ENCODE measurements at places on chromosomes 11 and 22.

DNA sequence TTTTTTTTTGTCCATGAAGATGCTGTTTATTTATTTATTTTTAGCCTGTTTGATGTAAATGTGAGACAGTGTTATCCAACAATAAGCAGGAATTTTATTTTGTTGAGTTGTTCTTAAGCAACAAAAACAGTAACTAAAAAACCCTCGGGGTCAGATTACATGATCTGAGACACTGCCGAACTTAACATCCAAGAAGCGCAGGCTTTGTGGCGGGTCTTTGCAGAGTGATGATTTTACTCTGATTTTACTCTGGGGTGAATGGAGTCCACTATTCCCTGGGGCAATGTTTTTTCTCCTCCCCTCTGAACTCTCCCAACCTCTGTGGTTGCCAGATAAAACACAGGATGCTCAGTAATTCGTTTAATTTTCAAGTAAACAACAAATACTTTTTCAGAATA is 450.1 kb upstream of the B3GAT1 start:
- no peak for DNase-seq

- no peak for DNase-seq
Observed at GRCh38 chr11:94731880-94732601, 36.1 kb upstream of the AMOTL1 start.

DNA sequence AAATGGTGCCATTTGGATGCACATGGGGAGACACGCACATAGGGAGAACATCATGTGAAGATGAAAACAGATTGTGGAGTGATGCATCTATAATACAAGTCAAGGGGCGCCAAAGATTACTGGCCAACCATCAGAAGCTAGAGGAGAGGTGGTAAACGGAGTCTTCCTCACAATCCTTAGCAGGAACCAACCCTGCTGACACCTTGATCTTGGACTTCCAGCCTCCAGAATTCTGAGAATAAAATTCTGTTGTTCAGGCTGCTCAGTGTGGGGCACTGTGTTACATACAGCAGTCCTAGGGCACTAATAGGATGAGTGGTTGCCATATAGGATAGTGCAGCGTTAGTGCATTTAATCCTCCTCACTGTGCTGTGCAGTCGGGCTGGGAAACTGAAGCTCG is 8.0 kb upstream of the SEC14L4 start:
- DNase-seq, result no peak

- no peak for DNase-seq
Observed at GRCh38 chr22:23534201-23534850, 45.8 kb downstream of the IGLL1 start.

DNA sequence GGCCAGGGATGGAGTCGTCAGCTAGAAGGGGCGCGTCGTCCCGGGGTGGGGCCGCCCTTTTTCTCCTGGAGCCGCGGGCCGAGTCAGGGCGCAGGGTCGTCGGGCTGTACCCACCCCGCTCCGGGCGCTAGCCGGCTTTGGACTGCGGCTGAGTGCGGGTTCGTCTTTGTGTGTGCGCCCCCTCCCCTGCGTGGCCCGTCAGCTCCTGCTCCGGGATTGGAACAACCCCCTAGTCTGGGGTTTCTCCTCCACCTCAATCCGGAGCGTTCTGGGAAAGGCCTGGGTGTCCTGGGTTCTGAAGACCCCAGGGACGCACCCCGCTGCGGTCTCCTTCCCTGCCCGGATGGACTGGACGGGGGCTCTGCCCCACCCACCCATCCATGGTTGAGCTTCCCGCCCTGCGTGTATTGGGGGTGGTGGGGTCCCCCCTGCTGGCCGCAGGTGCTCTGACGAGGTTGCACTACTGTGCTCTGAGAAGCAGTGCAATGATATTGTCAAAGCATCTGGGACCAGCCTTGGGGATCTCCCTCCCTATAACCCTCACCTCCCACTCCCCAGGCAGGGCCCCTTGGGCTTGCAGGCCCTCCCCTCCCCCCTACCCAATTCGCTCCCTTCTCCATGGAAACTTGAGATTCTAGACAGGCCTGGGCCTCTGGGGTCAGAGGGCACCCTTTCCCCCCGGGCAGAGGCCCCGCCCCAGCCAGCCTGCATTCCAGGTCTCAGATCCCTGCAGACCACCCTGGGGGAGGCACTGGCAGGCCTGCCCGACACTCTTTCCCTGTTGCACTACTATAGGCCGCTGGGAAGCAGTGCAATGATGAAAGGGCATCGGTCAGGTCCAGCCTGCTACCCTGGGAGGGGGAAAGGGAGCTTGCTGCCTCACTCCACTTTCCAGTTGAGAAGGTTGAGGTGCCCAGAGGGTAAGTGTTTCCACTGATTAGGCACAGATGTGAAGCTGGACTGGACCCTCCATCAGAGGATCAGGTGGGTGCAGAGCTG is 10.7 kb downstream of the SDF2L1 start:
- no peak for DNase-seq

DNA sequence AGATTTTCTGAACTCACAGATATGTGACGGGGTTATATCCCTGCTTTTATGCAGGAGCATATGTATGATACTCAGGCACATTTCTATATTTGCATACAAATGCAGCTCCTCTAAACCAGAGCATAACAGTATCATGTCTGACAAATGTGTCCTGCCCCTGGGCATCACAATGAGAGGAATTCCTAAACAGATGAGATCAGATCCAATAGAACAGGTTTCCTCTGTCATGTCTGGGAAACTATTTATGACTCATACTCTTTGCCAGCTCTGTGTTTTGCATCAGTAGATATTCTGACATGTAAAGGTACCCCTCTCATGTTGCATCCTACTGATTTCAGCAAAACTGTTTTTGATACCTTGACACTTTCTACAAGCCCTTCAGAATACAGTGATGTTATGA is 29.4 kb downstream of the SYT9 start:
- peak; percentile 17 for DNase-seq

GRCh38 chr11:14317659-14318325 is 41.2 kb downstream of the RRAS2 start:
- DNase-seq, result no peak

DNA sequence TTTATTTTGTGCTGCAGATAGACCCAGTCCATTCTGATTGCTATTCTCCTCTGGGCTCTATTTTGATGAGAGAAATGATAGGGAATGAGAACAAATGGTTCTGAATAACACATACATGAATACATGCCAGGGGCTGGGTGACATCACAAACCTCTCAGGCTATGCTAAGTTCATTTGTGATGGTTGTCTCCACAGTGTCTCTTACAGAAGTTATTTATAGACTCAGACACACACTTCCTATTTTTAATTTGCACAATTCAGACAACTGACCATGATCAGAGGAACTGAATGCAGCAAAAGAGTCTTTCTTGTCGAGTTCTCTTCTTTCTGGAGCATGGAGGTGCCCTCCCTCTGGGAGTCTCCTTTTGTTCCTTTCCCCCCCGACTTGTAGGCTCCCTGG is 991.7 kb downstream of the OPCML start:
- no peak for DNase-seq

DNA sequence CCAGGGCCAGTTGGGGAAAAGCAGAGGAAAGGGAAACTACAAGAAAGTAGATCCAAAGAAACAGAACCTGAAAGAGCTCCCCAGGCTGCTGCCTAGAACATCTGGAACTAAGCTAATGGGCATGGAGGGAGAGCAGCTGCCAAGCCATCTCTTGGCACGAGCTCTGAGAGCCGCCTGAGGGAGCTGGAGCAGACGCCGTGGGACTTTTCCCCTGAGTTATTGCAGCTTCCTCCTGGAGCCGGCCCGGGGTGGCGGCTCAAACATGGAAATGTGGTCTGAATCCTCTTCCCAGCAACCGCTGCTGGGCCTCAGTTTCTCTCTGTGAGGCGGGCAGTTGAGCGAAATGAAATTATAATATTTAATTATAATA is 41.8 kb downstream of the LIF start:
- no peak for DNase-seq

DNA sequence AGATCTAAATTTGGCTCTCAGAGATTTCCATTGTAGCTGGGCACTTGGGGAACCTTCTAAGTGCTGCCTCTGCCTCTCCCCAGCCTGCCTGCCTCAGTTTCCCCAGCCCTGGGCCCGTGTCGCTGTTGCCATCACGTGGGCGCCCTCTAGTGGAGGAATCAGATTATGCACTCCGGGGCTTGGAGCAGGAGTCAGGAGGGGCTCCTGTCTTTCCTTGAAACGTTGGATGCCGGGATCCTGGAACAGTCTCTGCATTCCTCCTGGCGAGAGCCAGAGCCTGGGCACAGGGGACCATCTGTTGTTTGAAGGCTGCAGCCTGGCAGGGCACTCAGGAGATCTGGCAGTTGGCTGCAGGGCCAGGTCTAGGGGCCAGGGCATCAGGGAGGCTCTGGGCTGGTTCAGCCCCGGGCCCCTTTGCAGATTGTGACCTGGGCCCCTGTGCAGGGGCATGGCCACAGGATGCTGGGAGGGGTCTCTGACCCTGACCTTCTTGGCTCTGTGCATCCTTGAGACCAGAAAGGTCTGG is 71.6 kb downstream of the LRP5 start:
- DNase-seq, result no peak

GRCh38 chr11:95512177-95512576 is 277.4 kb downstream of the FAM76B start:
- no peak for DNase-seq

GRCh38 chr22:49815641-49816091 is 12.0 kb downstream of the BRD1 start:
- DNase-seq, result no peak

GRCh38 chr22:46604306-46604690 is 15.9 kb upstream of the GRAMD4 start:
- DNase-seq, result no peak

- DNase-seq, result peak; percentile 54
Observed at GRCh38 chr11:84316866-84317555, 1030.8 kb upstream of the CCDC90B start.

- no peak for DNase-seq
Observed at GRCh38 chr22:48785792-48786678, 1041.6 kb downstream of the BRD1 start.

DNA sequence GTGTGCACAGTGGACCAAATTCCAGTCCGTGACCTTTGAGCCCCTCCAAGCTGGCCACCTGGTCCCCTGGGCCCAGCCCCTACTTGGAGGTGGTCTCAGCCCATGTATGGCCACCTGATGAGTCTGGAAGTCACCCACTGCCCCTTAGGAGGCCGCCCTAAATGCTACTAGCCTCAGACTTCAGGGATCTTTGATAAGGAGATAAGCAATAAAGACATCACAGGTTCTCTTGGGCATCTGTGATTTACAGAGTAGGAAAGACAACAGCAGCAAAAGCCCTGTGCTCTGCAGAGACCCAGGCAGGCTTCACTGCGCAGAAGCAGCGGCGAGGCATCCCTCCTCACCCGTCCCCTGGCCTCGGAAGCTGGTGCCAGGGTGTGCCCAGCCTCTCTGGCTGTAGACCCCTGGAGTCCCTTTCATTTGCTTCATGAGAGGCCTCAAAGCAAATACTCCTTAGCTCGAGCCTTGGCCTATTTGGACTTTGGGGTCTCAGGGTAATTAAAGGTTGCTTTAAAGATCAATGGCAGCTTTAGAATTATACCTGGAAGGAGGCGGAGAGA is 360.1 kb downstream of the TBC1D22A start:
- no peak for DNase-seq

GRCh38 chr22:22823131-22823810 is 64.3 kb upstream of the IGLL5 start:
- DNase-seq, result no peak

GRCh38 chr11:78350646-78351165 is 66.9 kb downstream of the GAB2 start:
- DNase-seq, result peak; percentile 44

DNA sequence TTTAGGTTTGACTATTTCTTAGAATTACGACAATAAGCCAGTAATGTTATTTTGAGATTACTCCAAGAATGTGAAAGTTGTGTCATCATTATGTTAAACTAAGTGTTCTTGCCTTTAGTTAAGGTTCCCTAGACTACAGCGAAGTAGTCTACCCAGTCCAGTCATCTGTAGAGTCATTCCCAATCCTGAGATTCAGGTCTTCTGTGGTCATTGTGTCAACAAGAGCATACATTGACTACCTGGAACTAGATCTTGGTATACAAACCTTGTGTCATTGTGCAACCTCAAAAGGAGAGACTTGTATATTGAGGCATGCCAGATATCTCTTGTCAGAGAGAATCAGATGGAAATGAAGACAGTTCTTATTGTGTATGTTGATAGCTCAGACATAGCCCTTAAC is 115.9 kb downstream of the ATM start:
- no peak for DNase-seq

- no peak for DNase-seq
Observed at GRCh38 chr22:35102663-35103062, 36.7 kb downstream of the ISX start.

DNA sequence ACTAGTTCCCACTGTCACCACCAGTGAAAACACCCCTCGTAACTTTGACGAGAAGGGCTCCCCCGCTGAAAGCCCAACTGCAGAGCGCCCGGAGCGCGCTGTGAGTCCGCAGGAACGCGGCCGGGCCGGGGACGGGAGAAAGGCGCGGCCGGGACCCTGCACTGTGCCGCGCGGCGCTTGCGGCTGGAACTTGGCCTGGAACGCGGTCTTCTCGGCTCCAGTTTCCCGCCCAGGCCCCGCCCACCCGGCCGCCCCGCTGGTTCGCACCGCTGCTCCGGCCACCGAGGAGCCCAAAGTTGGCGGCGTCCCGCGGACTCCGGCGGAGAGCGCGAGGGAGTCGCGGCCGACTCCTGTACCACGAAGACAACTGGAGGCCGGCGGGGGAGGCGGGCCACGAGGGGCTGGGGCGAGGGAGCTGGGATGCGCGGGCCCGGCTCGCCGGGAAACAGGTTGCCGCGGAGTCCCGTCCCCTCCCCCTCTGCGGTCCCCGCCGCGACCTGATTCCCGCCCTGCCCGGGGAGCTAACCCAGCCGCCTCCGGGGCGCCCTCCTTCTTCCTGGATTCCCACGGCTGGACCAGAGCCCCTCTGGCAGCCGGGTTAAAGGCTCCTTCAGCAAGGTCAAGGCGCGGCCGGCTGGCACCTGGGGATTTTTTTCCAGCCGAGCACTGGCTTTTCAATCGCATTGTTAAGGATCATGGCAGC is 3.4 kb downstream of the TENM4 start:
- DNase-seq, result peak; percentile 95

DNA sequence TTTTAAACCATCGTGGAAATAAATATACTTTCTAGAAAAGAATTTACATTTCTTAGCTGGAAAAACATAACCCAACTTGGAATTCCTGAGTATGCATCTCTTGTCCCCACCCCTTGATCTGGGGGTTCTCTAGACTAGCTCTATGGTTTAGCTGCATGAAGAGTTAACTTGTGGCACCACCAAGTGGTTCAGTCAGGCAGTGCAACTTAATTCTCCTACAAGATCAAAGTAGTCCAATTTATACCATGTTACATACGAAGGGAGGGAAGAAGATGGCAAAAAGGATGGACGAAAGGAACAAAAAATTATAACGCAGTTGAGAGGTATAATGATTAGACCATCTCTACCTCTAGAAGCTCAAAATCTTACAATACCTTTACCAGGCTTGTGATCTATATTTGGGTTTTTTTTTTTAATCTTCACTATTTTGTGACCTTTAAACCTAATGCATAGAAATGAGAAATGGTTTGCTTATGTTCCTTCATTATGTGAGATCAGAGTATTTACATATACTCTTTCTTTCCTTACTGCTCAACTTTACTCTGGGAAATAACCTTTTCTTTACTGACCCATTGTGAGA is 28.5 kb upstream of the ALKBH3 start:
- peak; percentile 61 for DNase-seq

All from NCI-H526 (cell line).